ENCODE measurements at places on chromosomes 13 and 19.

- no peak for DNase-seq
These were observed 573.7 kb downstream of the IRS2 start for GRCh38 chr13:109212650-109213049.

GRCh38 chr13:93446238-93446637 lies 219.6 kb downstream of the GPC6 start:
- DNase-seq = no peak

GRCh38 chr13:97475011-97475410 lies 41.0 kb downstream of the RAP2A start:
- no peak for DNase-seq

GRCh38 chr19:33673996-33674625 lies 52.4 kb downstream of the CHST8 start:
- no peak for DNase-seq

DNA sequence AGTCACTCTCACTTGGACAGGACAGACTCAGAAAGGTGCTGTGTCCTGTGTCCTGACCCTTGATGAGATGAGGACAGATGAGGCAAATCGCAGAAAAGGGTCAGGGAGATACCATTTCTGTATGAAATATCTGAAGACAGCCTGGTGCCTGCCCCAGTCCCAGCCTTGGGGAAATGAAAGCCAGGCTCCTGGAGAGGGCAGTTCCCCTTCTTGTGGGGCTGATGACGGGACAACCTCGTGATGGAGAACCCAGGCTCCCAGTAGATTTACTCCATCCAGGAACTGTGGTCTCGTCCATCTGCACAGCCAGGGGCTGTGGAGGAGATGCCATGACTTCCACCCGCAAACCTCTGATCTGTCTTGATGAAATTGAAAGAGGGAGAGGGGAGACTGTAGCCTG lies 13.8 kb downstream of the LILRB1 start:
- DNase-seq = no peak

DNA sequence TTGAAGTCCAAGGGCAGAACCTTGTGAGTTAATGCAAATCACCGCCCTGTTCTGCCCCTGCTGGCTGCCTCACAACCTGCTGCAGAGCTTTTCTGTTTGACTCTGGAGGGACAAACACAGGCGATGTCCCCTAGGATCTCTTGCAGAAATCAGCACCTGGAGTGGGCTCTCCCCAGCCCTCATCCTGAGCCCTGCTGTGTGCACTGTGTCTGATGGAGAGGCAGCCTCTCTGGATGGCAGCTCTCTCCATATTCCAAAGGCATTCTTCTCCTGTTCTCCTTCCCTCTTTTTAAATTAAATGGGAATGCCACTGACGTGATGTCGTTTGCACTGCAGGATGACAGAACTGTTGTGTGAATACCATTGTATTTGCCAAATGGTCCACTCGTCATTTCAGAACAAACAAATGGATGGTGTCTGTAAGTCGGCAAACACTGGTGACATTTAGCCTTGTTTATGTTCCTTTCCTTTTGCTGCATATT lies 184.1 kb downstream of the ZNF536 start:
- no peak for DNase-seq

GRCh38 chr19:47725759-47726401 lies 12.7 kb downstream of the EHD2 start:
- DNase-seq = no peak

- DNase-seq = no peak
These were observed 14.9 kb downstream of the LMO7 start for GRCh38 chr13:75651013-75651412.

DNA sequence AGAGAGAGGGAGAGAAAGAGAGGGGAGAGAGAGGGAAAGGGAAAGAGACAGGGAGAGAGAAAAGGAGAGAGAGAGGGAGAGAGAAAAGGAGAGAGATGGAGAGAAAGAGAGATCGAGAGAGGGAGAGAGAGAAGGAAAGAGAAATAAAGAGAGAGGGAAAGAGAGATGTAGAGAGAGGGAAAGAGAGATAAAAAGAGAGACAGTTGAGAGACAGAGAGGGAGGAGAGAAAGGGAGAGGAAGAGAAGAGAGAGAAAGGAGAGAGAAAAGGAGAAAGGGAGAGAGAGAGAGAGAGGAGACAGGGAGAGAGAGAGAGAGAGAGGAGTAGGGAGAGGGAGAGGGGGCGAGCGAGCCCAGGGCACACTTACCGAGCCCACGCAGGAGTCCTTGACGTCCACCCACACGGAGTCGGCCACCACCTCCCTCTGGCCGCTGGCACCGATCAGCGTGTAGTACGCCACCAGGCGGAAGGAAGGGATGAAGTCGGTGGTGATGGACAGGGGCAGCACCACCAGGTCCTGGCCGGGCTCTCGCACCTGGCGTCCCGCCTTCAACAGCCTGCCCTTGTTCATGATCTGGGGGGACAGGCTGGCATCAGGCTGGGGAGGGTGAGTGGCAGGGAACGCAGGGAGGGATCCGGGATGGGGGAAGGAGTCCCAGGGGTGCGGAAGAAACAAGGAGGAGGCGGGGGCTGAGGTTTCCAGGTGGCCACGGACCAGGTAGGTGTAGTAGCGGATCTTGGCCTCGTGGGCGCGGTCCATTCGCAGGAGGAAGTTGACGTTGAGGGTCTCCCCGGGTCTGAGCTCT lies 10.0 kb downstream of the C3 start:
- no peak for DNase-seq

DNA sequence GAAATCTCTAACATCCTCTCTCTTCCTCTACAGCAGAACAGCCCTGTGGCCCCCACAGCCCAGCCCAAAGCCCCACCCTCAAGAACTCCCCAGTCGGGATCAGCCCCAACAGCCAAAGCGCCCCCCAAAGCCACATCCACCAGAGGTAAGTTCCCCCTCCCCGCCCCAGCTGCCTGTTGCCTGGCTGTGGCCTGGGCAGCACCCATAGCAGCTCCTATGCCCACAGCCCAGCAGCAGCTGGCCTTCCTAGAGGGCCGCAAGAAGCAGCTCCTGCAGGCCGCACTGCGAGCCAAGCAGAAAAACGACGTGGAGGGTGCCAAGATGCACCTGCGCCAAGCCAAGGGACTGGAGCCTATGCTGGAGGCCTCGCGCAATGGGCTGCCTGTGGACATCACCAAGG lies 14.5 kb downstream of the CC2D1A start:
- DNase-seq = no peak

DNA sequence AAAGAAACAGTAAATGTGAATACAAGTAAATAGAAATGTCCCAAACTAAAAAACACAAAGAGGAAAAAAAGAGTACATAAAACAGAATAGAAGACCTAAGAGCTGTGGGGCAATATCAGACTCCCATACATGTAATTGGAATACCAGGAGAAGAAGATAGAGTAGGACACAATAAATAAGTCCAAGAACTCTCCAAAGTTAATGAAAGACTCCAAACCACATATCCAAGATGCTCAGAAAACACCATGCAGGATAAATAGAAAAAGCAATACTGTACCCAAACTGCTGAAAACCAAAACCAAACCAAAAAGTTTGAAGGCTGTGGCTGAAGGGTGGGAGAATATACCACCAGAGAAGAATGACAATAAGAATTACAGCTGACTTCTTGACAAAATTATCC lies 18.3 kb downstream of the THSD1 start:
- DNase-seq = no peak

DNA sequence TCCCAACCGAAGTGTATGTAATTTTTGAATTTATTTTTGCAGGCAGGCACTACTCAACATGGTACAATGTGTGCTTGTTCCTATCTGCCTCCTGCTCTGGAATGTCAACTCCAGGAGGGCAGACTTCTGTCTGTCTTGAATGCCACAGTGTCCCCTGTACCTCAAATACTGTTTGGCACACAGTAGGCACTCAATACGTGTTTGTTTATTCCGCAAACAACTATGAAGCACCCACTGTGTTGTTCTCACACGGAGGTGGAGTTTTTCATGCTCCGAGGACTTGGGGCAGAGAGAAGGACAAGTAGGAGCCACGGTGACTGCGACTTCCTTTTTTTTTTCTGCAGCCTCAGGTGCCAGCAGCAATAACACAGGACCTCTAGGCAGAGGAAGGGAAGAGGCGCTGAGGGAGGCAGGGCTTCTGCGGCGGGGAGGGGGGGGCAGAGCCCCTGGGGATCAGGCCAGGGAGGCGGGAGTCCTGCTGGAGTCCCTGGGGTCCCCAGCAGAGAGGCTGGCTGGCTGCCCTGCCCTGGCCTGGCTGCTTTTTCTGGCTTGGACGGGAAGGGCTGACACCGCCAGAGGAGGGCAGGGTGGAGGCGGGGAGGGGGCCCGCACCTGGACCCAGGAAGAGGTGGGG lies 29.3 kb upstream of the TNFAIP8L1 start:
- no peak for DNase-seq

GRCh38 chr13:106296723-106297122 lies 238.7 kb downstream of the EFNB2 start:
- no peak for DNase-seq

DNA sequence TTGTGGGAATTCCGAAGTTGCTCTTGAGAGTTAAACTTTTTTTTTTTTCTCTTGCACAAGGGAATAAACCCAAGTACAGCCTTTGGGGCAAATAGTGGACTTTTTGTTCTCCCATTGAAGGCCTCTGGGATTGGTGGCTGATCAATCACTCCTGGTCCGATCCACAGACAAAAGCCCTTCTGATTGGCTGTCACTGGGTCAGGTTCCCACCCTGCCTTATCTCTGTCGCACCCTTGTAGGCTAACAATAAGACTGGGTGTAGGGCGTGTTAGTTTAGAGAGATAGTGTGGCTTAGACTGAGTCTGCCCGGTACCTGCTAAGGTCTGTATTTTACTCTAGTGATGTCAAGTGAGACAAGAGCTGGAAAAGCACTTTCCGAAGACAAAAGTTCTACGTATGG lies 380.8 kb downstream of the NDFIP2 start:
- DNase-seq = no peak

- DNase-seq = peak; percentile 61
These were observed 75.2 kb upstream of the MRI1 start for GRCh38 chr19:13689085-13689484.

- peak; percentile 50 for DNase-seq
These were observed 51.8 kb downstream of the TSSK6 start for GRCh38 chr19:19463348-19464117.

- no peak for DNase-seq
These were observed 766.2 kb downstream of the PCDH17 start for GRCh38 chr13:58397596-58398387.

DNA sequence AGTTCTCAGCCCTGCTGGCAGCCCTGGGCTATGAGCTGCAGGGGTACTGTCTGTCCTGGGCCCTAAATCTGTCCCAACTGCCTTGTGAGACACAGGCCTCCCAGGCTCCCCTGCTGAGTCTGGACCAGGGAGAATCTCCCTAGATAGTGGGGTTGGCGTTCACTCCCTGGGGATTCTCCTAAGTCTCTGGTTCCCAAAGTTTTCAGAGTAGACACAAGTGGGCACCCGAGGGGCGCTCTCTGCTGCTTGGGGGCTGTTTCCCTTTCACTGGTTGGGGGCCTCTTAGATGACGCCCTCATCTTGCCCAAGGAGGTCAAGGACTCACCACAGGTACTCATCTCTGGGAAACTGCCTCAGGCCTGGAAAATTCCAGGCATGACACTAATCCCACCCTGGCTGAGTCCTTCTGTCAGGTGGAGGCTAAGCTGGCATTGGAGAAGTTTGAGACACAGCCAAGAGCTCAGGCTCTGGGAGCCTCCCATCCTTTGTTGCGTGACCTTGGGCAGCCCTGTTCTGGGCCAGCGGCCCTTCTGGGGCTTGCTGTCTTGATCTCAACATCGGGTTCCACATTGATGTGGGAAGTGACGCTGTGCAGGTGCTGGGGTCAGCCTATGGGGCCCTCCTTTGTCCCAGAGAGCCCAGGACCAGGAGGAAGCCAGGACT lies 3.9 kb downstream of the RPL18A start:
- peak; percentile 32 for DNase-seq

DNA sequence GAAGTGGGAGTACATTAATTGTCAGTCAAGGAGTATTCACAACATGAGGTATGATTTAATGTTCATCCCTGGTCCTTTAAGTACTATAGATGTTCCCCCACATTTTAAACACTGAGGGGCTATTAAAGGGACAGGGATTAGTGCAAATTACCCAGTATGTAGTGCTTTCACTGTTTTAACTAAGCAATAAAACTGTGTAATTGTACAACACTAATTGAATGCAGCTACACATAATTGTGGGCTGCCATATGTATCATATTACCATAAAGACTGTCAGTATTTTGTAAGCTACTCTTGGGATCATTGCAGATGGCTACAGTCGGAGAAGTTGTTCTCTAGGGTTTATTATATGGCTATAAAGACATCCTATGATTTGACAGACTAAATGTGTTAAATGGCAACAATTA lies 316.6 kb downstream of the DCLK1 start:
- no peak for DNase-seq

GRCh38 chr13:53141336-53141735 lies 112.7 kb downstream of the OLFM4 start:
- DNase-seq = no peak

DNA sequence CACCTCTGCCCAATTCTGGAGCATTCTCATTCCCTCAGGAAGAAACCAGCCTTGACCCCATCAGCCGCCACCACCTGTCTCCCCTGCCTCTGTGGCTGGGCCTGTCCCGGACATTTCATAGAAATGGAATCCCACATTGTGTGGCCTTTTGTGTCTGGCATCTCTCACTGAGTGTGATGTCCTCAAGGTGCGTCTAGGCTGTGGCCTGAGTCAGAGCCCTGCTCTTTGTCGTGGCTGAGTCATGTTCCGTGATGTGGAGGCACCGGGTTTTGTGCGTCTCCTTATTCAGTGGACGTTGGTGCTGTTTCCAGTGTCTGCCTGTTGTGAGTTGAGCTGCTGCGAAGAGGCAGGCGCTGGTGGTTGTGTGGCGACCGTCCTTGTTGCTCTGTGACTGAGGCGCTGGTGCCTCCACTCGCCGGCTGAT lies 3.5 kb downstream of the FZR1 start:
- peak; percentile 89 for DNase-seq

- DNase-seq = no peak
These were observed 13.2 kb downstream of the CLASRP start for GRCh38 chr19:45051929-45052579.

DNA sequence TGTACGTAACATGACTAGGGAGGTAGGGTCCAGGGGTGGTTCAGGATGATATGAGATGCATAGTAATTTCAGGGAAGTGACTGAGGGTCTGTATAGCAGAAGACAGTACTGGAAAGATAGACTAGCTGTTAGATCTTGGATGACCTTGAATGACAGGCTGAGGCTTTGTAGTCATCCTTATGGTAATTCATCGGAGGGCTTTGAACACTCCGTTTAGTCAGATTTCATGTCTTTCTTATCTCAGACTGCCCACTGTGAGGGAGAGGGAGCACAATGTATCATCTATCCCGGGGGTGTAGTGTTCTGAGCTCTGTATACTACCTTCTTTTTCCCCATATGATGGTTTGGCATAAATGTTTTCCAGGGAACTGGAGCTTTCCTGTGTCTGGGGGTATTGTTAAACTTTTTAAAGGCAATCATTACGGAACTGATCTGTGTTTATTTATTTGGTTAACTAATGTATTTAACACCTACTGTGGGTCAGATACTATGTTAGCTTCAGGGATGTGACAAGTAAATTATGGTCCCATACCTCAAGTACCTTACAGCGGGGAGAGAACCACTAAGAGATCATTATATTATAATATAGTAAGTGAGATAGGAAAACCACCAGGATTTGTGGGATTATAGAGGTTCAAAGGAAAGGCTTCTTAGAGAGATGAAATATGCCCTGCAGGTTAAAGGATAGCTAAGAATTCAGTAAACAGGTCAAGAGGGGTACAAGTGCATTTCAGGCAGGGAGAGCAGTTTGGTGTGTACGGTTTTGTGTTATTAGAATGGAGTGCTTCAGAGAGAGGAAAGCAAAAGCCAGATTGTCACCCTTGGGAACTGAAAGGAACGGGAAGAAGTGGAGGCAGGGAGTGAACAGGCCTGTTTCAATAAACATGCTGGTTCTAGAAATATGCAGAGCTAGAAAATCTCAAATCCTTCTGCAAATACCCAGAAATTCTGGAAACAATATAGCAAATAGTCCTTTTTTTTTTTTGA lies 164.8 kb upstream of the KL start:
- DNase-seq = no peak

- DNase-seq = peak; percentile 92
These were observed at the start of gene ARRDC2 for GRCh38 chr19:18007917-18008673. Gene ARRDC2, plus strand, starts transcription at chr19:18008170. Its CDS starts 141 bp downstream, at chr19:18008311.

Data from ELR (cell line).